ENCODE measurements at places on chromosomes 4 and X.

DNA sequence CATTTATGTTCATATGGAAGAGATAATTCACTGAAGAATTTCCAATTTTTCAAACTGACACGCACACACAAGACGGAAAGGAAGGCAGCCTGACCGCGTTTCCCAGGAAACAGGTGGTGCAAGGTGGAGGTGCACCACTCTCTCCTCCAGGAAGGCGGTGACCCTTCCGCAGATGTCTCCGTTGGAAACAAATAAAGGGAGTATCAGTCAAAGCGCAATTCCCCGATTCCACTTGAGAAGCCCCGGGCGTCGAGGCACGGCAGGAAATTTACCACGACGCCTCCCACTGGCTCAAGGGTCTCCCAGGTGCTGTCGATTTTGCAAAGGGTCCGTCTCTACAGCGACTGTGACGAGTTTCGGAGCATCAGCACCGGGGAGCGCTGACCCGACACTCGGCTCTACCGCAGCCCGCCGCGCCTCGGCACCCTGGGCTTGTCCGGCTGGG, 770 bp upstream of the TIGD2 start:
- no peak for DNase-seq

DNA sequence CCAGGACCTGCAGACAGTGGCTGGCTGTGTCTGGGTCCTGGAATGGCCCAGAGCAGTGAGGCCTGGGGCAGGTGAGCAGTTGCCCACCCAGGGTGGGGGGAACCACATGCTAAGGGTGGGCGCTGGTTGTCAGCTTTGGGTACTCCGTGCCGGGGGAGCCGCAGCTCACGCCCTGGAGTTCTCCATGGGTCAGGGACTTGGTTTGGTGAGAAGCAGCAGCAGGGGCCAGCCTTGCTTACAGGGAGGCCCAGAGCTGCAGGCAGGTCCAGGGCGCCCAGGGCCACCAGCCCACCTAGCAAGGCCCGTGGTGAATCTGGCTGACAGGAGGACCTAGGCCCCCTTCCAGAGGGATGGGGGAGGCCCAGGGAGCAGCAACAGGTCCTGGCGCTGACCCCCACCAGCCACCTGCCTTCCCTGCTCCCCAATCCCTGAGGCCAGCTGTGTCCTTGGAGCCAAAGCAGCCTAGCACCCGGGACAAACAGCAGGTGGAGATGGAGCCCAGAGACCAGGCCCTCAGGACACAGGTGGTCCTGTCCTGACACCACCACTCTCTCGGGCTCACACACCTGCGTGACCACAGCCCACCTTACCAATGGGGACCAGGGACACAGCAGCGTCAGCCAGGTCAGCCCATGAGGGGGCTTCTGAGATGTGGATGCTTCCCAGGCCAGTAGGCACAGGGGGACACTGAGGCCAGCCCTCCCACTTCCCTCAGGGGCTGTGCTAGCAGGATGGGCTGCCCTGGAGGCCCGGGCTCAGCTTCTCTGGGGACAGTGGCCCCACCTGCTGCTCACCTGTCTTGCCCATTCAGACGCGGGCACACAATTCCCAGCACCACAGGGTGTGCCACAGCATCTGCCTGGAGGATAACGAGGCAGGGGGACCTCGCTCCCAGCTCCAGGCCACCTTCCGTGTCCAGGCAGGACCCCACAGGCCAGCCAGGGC, 3.5 kb downstream of the MXD4 start:
- DNase-seq = no peak

DNA sequence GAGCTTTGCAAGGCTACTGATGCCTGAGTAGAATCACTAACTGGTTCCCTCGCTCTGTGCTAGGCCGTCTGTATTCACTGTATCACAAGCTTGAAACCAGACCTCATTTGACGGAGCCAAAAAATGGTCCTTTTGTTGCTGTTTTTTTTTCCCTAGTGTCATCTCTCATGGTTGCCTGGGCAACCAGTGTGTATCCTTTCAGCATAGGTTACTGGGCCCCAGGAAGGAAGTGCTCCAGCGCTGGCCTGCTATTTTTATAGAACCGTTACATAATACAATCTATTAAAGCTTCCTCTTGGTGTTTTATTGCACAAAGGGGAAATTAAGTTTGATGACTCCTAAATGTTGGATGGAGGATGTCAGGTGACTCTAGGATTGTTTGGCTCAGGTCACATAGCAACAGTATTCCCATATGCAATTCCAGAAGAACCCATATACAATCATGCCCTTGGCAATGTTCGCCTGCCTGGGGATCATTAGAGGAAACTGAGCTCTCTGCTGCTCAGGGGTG, 220.4 kb downstream of the SPRY1 start:
- no peak for DNase-seq

DNA sequence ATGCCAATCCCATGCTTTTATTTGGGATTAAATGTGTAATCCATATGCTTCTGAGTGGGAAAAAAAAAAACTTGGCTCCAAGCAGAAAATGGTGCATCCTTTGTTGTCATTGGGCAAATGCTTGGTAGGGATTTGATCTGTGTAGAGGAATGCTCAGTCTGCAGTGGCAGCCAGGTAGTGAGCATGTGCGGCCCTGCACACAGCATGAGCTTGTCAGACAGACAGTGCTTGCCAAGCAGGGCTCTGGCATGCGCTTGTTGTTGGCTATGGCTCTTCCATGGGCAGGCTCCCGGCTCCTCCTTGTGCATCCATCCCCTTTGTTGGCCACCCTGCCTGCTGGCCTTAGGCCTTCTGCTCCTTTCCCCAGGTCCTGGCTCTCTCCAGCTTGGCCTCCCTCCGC, 130.3 kb downstream of the GPR143 start:
- no peak for DNase-seq

GRCh38 chr4:8592366-8593263, at the start of gene CPZ:
Gene CPZ, plus strand, starts transcription at chr4:8592765. Its CDS starts 69 bp downstream, at chr4:8592834.
- DNase-seq = no peak

DNA sequence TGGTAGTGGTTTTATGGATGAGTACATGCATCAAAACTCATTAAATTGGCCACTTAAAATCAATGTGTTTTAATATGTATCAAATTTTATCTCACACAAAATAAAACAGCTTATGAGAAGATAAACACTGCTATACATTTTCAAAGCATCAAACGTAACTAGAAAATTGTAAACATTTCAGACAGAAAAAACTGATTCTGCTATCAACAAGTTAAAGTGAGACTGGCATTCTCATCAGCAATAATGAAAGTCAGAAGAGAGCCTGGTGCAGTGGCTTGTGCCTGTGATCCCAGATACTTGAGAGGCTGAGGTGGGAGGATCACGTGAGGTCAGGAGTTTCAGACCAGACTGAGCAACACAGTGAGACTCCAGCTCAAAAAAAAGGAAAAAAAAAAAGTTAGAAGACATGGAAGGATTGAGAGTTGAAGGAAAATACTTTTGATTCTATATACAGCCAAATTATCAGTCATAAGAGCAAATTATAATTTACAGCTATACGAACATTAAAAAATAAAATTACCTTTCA, 2.9 kb downstream of the TBCK start:
- no peak for DNase-seq

- no peak for DNase-seq
These were observed 150.1 kb downstream of the COMMD8 start for GRCh38 chr4:47313384-47313783.

- DNase-seq = no peak
These were observed 239.7 kb upstream of the PGRMC2 start for GRCh38 chr4:128527351-128527750.

DNA sequence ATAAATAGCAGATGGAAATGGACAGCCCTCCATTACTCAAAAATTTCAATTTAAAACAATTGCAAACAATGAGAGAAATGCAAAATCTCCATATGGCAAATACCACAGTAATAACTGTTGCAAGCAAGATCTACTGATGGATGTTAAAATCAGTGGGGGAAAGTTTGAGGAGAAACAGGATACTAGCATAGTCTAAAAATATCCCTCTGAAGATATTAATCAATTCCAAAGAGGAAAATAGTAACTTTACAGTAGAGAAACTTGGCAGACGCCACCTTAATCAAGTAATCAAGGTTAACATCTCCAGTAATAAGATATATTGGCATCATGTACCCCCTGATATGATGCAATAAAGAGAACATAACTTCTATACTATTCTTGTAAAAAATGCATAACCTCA, 344.8 kb downstream of the ZNF674 start:
- DNase-seq = no peak

- no peak for DNase-seq
These were observed 87.6 kb downstream of the GAB1 start for GRCh38 chr4:143424276-143424675.

DNA sequence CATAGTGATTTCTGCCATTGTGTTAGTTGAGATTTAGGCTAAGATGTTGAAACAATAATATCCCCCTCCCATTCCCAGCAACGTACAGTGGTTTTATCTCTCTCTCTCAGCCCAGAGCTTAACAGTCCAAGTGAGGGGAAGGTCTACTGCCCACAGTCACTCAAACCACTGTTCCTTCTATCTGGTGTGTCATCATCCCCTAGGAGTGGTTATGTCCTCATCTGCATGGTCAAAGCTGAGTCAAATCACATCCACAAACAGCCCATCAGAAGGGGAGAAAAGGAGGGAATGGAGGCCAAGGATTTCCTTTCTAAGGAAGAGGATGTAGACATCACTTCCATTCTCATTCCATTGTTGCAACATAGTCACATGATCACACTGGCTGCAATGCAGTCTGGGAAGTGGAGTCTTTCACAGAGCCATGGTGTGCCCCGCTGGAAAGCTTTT, 42.8 kb upstream of the CHRNA9 start:
- DNase-seq = no peak

Measured in GM04503 (cell line).